ENCODE measurements at places on chromosomes 5 and 9. TPM values are rescaled to one million over a fixed set of nuclear protein-coding genes. Genes with fewer than 3 reads are reported as not detected.

Gene SOHLH1
- polyA plus RNA-seq: not detected

GRCh38 chr5:16976625-16977008, 40.5 kb upstream of the MYO10 start:
- no peaks in the 10 kb centered on the region for H3K27me3 ChIP-seq
- H3K36me3 ChIP-seq: no peaks in the 10 kb centered on the region
- no peak for DNase-seq
- no peaks in the 10 kb centered on the region for H3K4me1 ChIP-seq
- H3K4me3 ChIP-seq: no peak overlapping the region

DNA sequence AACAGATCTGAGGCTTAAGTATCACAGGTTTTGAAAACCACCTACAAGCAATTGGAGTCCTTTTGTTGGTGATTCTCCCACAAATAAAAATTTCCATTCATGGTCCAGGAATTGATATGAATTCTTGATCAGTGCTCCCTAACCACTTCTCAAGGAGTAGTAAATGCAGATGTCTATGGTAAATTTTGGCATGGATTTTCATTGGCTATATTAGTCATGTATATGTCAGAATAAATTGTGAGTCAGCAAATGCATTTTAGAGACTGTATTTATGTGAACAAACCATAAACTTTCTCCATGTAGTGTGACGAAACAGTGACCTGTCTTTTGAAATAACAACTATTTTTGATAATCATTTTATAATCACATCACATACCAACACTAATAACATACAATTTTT, 611.1 kb downstream of the HTR1A start:
- H3K4me1 ChIP-seq: no peaks in the 10 kb centered on the region
- H3K4me3 ChIP-seq: no peak overlapping the region
- no peaks in the 10 kb centered on the region for H3K36me3 ChIP-seq
- DNase-seq: no peak
- no peak overlapping the region for H3K27ac ChIP-seq

GRCh38 chr5:35665096-35665495, 47.4 kb downstream of the SPEF2 start:
- no peaks in the 10 kb centered on the region for H3K4me1 ChIP-seq
- H3K36me3 ChIP-seq: no peaks in the 10 kb centered on the region
- H3K4me3 ChIP-seq: no peak overlapping the region
- no peak overlapping the region for H3K27ac ChIP-seq
- peak; percentile 5 for DNase-seq

GRCh38 chr5:149605998-149606724, 24.9 kb downstream of the ARHGEF37 start:
- peak overlapping the region; percentile 83 for H3K27ac ChIP-seq
- no peaks in the 10 kb centered on the region for H3K27me3 ChIP-seq
- no peak overlapping the region for H3K4me3 ChIP-seq

- peak overlapping the region; percentile 78 for H3K4me3 ChIP-seq
- no peaks in the 10 kb centered on the region for H3K27me3 ChIP-seq
- no peaks in the 10 kb centered on the region for H3K36me3 ChIP-seq
- peak overlapping the region; percentile 84 for H3K27ac ChIP-seq
- DNase-seq: no peak
These were observed 1.0 kb downstream of the SMIM3 start for GRCh38 chr5:150779397-150780186.

DNA sequence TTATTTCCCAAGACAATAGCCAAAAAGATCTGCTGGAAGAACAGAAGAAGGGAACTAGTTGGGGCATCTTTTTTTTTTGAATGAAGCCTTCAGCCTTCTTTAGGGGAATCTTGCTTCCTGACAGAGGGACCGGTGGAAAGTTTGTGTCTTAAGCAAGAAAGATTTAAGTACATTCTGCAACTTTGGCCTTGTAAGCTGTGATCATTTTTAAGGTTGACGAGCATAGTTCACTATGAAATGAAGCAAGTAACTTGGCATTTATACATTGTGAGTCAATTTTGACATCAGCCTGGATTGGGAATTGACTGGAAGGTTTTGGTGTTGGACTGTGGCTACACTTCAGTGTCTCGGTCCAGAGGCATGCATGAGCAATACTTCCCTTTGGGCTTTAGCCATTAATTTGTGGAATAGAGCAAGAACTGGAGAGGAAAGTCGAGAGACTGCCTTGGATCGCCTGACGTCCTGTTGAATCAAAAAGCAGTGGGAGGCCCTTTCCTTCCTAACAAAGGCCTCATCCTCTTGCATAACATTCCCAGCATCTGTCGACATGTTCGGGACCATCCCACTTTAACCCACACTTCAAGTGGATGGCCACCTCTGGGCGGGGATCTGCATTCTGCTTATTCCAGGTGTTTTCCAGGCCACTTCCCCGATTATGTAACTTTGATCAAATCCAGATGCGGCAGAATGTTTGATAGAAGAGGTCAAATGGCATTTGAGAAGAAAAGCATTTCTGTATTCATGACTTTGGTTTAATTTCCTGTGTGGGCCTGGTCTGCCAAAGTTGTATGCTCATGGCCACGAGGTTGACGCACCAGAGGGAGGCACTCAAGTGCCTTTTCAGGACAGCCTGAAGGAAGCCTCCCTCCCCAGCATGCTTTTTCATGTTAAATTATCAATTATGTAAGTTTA, 12.5 kb downstream of the ABL1 start:
- peaks cover 10% of the 10 kb centered on the region for H3K4me1 ChIP-seq
- peak; percentile 56 for DNase-seq
- no peak overlapping the region for H3K4me3 ChIP-seq
- H3K27me3 ChIP-seq: no peaks in the 10 kb centered on the region
- H3K27ac ChIP-seq: peak overlapping the region; percentile 83

- H3K27ac ChIP-seq: no peak overlapping the region
- H3K27me3 ChIP-seq: no peaks in the 10 kb centered on the region
- H3K36me3 ChIP-seq: no peaks in the 10 kb centered on the region
These were observed 4.4 kb upstream of the IL3 start for GRCh38 chr5:132055808-132056609.

DNA sequence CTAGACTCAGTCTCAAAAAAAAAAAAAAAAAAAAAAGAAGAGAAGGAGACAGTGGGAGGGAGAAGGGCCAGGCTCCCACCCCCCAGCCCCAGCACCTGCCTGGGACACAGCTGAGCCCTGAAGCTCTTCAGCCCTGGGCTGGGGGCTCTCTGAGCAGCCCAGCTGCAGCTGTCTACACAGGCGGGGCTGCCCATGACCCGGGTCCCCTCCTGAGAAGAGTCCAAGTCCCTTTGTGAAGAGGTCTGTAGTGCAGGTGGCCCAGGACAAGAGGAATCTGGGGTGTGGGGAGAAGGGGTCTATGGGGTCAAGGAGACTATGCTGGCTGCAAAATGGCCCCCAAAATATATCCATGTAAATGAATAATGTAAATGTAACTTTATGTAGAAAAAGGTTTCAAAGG, 6.7 kb upstream of the LCN2 start:
- H3K27me3 ChIP-seq: no peaks in the 10 kb centered on the region
- DNase-seq: no peak
- no peak overlapping the region for H3K27ac ChIP-seq
- H3K36me3 ChIP-seq: no peaks in the 10 kb centered on the region
- H3K4me1 ChIP-seq: peaks cover 18% of the 10 kb centered on the region
- H3K4me3 ChIP-seq: no peak overlapping the region
